ENCODE measurements at places on chromosomes 1 and 21.

GRCh38 chr21:39186676-39187075 is 3.4 kb upstream of the PSMG1 start:
- no peak for DNase-seq

DNA sequence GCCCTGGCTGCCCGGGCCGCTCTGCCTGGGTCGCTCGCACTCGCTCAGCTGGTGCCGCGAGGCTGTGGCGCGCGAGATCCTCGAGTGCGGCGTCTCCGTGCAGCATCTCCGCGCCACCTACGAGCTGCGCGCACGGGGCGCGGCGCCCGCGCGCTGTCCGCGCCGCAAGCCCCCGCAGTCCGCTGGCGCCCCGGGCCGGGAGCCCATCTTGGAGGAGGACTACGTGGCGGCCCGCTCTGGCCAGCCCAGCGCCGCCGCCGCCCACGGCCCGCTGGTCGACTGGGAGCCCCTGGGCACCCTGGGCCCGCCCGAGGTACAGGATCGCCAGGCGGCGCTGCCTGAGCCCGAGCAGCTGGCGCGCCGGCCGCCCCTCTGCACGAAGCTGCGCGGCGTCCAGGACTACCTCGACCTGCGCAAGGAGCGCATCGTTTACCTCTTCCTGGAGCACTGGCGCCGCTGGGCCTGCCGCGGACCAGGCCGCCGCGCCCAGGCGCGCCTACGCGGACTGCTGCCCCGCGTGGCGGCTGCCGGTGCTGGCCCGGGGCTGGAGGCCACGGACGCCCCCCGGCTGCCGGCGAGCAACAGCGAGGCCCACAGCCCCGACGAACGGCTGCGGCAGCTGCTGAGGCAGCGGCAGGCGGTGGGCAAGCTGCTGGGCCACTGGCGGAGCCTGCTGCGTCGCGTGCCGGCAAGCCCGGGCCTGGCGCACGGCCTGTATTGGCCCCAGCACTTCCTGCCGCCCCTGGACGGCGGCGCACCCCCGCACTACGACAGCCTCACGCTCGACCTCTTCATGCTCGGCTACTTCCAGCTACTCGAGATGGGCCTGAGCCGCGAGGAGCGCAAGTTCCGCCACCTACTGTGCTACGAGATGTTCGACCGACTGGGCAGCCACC is 10.9 kb downstream of the TNFRSF25 start:
- no peak for DNase-seq

- DNase-seq = no peak
These were observed 5.7 kb downstream of the LRRC3 start for GRCh38 chr21:44461005-44461404.

GRCh38 chr1:90850898-90851710 is 134.0 kb upstream of the BARHL2 start:
- DNase-seq = peak; percentile 59

DNA sequence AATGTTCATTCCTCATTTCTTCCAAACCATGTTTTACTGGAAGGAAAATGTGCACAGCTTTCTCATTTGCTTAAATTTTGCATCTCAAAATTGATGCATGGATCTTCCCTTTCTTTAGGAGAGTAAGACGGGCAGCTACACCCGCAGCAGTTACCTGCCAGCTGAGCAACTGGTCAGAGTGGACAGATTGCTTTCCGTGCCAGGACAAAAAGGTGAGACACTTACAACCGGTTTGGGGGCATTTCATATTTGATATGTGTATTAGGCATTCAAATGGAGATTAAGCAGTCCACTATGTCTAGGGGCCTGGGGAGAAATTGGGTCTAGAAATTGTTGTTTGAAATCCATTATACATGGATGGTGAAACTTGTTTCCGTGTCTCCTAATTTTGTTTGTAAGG is 12.9 kb downstream of the C8A start:
- DNase-seq = no peak

GRCh38 chr1:91020486-91020885 is 1.3 kb downstream of the ZNF644 start:
- DNase-seq = no peak

DNA sequence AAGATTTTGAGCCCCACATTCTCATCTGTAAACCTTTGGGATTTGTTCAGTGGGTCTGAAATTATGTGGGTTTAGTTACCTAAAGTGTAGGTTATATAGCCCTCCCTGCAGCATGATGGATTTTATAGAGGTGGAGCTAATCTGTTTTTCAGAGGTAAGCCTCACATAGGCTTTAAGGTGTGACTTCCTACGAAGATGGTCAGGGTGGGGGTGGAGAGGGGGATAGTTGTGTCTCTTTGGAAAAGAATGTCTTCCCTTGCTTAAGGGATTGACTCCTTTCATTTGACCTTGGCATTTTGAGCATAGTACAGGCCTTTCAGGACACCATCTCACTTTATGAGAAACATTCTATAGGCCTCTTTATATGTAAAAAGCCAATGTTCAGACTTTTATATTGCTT is 3.4 kb downstream of the CACHD1 start:
- no peak for DNase-seq

- peak; percentile 12 for DNase-seq
These were observed 6.0 kb downstream of the LORICRIN start for GRCh38 chr1:153265457-153265856.

GRCh38 chr21:41668686-41669532 is 97.9 kb downstream of the RIPK4 start:
- DNase-seq = no peak

GRCh38 chr1:225766967-225767633 is 10.5 kb upstream of the SRP9 start:
- DNase-seq = no peak

- peak; percentile 38 for DNase-seq
These were observed 688 bp downstream of the SCAMP3 start for GRCh38 chr1:155261493-155261851.

DNA sequence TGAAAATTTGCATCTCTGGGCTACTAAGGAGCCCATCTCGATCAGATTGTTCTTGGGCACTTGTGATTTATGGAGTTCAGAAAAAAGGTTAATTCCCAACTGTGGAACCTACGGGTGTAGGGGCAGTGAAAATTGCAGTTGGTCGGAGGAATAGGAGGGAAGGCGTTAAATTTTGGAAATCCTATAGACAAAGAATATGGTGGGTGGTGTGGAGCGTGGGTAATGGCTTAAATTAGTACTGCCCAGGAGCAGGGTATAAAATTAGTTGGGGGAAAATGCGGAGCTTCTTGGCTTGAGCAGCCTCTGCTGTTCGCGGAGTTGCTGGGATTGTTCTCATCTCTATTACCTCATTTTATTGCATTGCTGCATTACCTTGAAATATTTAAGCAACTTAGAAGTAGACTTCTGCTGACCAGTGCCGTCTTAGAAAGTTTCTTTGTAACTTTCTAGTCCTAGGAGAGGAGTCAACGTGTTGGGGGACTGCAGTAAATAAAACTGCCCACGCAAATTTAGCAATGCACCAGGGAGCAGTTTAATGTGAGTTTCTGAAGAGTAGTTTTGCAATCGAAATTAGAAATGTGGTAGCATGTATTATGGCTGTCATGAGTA is 514 bp downstream of the S1PR1 start:
- no peak for DNase-seq

- no peak for DNase-seq
These were observed 16.1 kb upstream of the GSTM4 start for GRCh38 chr1:109639841-109640184.

DNA sequence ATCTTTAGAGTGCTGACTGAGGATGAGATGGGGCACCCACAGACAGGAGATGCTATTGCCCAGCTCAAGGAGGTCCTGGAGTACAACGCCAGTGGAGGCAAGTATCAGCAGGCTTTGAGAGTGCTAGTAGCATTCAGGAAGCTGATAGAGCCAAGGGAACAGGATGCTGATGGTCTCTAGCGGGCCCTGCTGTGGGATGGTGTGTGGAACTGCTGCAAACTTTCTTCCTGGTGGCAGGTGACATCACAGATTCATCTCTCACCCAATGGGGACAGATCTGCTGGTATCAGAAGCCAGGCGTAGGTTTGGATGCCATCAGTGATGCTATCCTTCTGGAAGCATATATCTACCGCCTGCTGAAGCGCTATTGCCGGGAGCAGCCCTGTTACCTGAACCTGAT is 609.8 kb upstream of the NCAM2 start:
- DNase-seq = no peak

- no peak for DNase-seq
These were observed 685.0 kb downstream of the ADGRL2 start for GRCh38 chr1:82485591-82486369.

DNA sequence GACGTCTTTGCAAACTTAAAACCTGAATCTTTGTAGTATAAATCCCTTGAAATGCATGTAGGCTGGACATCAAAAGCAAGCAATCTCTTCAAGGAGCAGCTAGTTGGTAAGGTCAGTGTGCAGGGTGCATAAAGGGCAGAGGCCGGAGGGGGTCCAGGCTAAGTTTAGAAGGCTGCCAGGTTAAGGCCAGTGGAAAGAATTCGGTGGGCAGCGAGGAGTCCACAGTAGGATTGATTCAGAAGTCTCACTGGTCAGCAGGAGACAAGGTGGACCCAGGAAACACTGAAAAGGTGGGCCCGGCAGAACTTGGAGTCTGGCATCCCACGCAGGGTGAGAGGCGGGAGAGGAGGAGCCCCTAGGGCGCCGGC is 390 bp upstream of the PCSK9 start:
- no peak for DNase-seq

GRCh38 chr1:159783724-159784123 is 3.0 kb downstream of the DUSP23 start:
- no peak for DNase-seq

- no peak for DNase-seq
These were observed 210.6 kb upstream of the ADGRL2 start for GRCh38 chr1:81590171-81590570.

- DNase-seq = no peak
These were observed 15.7 kb downstream of the TFF3 start for GRCh38 chr21:42299324-42300044.

- no peak for DNase-seq
These were observed 890.2 kb upstream of the B3GALT2 start for GRCh38 chr1:194076646-194077045.

GRCh38 chr1:98702976-98703375 is 41.5 kb downstream of the SNX7 start:
- DNase-seq = no peak

GRCh38 chr1:160400646-160401486 is 502 bp downstream of the VANGL2 start:
- no peak for DNase-seq

GRCh38 chr1:170657275-170657853 is 6.6 kb upstream of the PRRX1 start:
- DNase-seq = no peak

- no peak for DNase-seq
These were observed 34.2 kb upstream of the GPR137B start for GRCh38 chr1:236108027-236108648.

- no peak for DNase-seq
These were observed 371.2 kb upstream of the PLXNA2 start for GRCh38 chr1:208615371-208615770.

GRCh38 chr1:3038571-3039181 is 17.4 kb downstream of the ACTRT2 start:
- no peak for DNase-seq

- DNase-seq = no peak
These were observed 591.2 kb upstream of the PTBP2 start for GRCh38 chr1:96130432-96130831.

Data from Kasumi-1 (cell line).